ENCODE measurements at places on chromosomes 2 and 18.
A peak's percentile ranks its signal among the peaks of the same experiment; 100 is the strongest.

DNA sequence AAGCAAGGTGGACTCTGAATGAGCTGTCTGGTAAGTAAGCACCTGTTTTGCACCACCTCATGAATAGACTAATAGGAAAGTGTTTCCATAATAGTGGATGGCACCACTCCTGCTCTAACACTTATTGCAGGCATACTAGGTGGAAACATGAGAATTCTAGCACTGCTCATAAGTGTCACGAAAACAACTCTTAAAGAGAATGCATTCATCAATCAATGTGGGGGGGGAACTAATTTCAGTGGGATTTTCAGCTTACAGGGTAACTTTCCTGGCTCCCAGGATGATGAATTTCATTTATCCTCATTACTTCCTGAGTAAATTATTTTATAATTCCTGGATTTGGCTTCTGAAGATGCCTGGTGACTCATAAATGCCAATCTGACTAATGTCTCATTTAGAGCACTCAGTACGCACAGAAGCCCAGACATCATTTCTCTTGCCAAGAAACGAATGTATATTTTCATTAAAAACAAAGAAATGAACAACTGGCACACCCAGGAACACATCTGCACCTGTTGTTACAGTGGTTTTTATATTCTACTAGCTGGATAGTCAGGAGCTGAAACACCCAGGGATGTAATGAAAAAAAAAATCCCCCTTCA is 129.6 kb downstream of the PID1 start:
- DNase-seq, result no peak

- no peak for DNase-seq
Measured at GRCh38 chr2:171824086-171824485, 70.0 kb downstream of the SLC25A12 start.

- DNase-seq, result no peak
Measured at GRCh38 chr2:100200985-100201384, 58.6 kb upstream of the AFF3 start.

DNA sequence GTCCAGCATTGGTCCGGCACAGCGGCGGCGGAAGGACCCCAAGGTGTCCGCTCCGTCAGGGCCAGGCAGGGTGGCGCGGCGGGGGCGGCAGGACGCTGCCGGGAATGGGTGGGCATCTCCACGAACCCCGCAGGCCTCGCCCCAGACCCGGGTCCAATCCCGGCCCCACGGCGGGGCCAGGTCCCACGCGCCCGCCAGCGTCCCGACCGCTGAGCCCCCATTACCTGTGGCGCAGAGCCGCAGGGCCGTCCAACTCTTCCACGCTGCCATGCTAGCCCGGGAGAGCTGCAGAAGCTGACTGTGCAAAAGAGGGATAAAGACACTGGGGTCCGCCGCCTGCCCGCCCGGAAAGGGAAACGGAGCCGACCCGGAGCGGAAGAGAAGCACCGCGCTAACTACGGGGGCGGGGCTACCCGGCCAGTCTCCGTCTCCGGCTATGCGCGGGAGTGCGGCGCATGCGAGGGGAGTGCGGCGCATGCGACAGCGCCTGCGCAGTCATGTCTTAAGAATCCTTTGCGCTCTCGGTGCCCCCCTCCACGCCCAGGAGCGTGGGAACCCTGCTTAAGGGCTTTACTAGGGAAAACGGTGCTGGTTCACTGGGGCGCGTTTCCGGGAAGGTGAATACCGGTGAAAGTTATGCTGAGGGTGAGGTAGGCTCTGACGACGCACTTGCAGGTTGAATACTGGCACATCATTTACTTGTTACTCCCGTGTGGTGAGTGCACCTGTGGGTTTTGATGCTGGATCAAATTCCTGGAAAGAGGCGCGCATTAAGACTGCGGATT is at the start of gene TMX3:
TMX3 (minus strand) TSS at position 397 of the 785 bp plus-strand sequence; CDS start at position 270, 127 bp downstream.
- peak; percentile 94 for DNase-seq

DNA sequence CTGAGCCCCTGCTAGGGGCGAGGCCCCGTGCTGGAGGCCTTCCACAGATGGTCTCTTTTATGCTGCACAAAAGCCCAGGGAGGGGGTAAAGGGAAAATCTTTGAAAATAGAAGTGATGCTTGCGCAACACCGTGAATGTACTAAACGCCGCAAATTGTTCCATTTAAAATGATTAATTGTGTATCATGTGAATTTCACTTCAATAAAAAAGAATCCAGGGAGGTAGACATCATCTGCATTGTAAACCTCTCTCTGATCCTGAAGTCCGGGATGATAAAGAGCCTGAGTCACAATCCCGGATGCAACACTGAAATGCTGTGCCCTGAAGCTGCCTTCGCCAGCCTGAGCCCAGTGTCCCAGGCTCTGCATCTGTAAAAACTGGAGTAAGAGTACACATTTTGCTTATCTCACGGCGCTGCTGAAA is 107.7 kb upstream of the PPP1CB start:
- DNase-seq, result no peak

GRCh38 chr2:64463781-64464180 is 9.8 kb downstream of the LGALSL start:
- no peak for DNase-seq

DNA sequence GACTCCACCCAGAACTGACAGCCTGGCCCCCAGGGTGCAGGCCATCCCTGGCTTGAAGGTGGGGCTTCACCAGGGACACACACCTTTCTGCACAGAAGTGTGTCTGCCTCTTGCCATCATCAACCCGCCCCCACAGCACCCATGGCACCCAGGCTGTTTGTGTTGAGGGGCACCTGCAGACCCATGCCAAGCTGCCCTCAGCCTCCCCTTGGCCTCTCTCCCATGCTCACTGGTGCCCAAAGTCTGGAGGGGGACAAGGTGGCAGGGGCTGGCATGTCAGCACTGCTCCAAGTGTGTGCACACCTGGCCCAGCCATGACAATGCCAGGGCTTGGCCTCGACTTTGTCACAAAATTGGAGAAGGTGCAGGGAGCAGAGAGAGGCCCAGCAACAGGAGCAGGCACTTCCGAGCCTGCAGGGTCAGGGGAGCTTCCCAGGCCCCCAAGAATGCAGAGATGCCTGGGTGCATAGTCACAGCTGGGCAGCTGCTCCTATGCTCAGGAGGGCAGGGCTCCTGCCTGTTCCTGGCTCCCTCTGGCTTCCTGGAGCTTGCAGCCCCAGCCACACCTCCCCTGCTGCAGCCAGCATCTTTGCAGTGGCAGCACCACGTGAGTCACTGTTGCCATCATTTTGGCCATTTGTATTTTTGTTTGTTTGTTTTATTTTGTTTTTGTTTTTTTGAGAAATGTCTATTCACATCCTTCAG is 280.6 kb upstream of the UBE2E3 start:
- DNase-seq, result no peak

GRCh38 chr2:219362072-219362471 is 25.6 kb downstream of the DNPEP start:
- DNase-seq, result no peak

- peak; percentile 7 for DNase-seq
Measured at GRCh38 chr2:50878251-50878650, 153.7 kb downstream of the NRXN1 start.

DNA sequence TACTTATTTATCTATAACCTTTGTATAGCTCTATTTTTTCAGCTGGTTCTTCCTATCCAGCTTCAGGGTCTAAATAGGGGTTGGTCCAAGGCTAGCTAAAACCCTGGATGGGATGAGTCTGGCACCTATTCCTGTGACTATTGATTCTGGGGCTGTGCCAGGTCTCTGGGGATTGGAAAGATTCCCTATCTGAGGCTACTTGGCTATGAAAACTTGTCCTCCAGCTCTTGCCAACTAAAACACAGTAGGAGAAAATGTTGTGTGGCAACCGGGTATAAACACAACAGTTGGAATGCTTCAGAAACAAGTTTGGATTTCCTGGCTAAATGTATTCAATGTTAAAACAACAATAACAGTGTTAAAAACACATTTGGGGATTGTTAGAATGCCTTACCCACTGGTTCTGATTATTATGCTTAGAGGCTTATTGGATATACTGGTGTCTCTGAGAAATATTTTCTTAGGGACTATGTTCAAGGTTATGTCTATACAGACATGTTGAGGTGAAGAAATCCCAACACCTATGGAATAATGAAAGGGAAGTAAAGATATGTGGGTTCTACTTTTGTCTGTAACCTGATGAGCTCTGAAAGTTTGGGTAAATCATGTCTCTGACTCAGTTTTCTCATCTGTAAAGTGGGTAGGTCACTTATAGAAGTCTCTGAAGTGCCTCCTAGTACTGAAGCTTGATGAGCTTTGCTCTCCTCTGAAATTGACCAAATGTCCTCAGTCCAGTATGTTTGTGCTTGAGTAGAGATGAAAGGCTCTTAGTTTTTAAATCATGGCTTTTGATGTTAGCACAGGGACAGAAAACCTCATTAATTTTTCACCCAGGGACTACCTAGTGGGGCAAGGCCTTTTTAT is 460.7 kb downstream of the MTX2 start:
- DNase-seq, result no peak
